Activated naive CD4-positive, alpha-beta T cell treated with anti-CD3 and anti-CD28 coated beads, Interleukin-2, amount 50 U/mL, for 72 hours (primary cell): ENCODE measurements at places on chromosomes 1 and 21.

- no peak for DNase-seq
These were observed 16.2 kb downstream of the ACTRT2 start for GRCh38 chr1:3037281-3038040.

GRCh38 chr21:16307256-16307655 is 577.5 kb downstream of the USP25 start:
- DNase-seq, result no peak

DNA sequence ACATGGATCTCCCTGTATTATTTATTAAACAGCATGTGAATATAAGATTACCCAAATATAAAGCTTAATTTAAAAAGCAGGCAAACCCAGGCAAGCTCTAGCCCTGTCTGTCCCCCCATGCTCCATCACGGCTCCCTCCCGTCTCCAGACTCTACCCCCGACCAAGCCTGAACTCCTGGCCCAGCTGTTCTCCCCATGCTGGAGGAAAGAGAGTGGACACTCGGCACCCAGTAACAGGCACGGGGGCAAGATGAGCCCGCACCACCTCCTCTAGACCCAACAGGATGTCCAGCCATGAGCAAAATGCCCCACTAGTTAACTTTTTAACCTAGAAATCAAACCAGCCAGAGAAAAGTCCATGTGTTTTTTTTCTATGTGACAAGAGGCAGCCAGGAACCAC is 19.3 kb downstream of the SLC19A1 start:
- no peak for DNase-seq

DNA sequence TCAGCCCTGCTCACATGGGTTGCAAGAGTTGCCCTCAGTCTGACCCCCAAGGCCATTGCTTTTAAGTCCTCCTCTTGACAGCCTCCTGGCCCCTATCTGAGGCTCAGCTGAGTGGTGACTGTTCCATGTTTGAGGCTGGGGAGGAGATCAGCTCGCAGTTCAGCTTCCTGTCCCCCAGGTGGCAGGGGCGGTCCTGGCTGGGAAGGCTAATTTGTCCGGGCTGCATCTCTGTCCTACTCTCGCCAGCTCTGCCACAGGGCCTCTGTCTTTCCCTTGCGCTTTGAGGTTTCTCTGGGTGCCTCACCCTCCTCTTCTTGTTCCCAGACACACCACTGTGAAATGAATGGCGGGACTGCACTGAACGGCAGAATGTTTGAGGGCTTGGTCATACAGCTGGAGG is 157.3 kb downstream of the KCNJ6 start:
- DNase-seq, result peak; percentile 16

GRCh38 chr1:43750083-43750482 is 42.7 kb downstream of the ST3GAL3 start:
- no peak for DNase-seq

DNA sequence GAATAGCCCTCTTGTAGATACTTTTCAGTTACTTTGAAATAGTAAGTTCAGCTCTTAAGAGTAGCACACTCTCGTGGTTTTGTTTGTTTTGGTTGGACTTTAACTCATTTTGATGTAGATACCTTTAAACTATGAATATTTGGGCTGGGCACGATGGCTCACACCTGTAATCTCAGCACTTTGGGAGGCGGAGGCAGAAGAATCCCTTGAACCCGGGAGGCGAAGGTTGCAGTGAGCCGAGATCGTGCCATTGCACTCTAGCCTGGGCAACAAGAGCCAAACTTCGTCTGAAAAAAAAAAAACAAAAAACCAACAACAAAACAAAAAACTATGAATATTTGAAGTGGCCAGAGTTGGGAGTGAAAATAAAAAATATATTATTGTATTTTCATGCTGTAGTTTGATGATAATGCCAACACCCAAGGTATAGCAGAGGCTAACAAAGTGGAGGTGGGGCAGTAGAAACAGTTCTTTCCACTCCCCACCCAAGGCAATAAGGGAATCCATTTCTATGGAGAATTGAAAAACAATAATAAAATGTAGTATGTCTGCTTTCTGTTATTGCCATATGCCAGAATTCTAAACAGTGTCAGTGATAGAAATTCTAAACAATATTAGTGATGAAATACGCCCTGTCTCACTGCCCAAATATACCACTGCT is 1.7 kb downstream of the ZNF326 start:
- no peak for DNase-seq

DNA sequence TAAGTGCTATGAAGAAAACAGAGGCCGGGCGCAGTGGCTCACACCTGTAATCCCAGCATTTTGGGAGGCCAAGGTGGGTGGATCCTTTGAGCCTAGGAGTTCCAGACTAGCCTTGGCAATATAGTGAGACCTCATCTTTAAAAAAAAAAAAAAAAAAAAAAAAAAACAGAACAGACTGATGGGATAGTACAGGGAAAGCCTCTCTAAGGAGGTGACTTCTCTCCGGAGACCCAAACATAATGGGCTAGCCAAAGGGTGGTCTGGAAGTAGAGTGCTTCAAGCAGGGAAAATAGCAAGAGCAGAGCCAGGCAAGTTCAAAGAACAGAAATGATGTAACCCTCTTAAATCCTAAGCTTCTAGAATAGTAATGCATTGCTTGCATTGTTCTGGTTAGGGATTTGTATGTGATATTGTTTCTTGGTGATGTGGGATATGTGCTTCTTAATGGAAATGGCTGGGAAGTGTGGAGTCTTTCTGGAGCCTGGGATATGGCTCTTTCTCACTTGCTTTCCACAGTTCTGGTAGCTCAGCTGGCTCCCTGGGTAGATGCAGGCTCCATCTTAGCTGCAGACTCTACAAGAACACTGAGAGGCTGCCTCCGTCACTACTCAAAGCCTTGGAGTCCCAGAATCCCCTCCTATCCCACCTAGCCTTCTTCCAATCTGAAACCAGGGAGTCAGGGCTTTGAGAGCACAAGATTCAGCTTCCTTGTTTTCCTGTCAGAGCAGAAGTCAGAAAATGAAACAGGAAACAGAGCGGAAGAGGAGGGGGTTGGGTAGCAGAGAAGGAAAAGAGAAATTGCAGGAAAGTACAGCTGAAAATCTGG is 1.9 kb upstream of the PIGV start:
- DNase-seq, result no peak
